Stimulated activated CD4-positive, alpha-beta T cell treated with anti-CD3 and anti-CD28 coated beads, TNF-alpha, amount 100 ng/mL, for 4 hours (primary cell): ENCODE measurements at places on chromosomes 6 and 20.

- DNase-seq = no peak
Observed at GRCh38 chr20:13131688-13132087, 89.4 kb upstream of the ISM1 start.

DNA sequence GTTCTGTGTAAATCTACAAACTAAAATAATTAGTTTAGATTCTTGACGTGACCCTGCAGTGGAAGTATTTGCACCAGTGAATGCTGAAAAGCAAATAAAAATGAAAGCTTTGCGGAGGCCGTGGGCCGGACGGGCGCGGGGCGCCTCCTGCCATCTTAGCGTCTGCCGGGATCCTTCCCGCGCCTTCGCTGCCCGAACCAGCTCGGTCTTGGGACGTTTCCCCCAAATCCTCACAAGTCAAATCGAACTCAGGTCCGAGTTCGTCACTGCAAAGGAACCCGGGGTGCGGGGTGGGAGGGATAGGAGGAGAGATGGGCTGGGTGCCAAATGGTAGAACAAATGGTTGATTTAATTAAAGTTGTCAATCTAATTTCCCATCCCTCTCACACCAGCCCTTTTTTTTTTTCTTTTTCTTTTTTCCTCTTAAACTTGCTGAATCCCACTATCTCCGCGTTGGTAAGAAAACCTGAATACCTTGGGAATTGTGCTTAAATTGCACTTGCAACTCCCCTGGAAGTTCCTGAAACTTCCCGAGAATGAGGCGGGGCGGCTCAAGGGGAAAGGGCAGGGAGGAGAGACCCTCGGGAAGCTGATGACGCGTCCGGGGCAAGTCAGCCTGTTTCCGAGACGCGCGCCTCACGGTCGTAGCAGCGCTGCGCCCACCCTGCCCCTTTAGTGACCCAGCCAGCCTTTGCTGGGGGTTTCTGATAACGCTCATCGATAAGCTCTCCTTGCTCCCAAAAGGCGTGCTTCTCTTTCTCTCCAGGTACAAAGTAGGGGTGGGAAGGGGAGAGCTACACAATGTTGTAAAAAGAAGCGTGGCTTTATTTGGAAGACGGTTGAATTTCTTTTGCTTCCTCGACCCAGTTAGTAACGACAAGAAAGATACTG, 1.8 kb downstream of the GJA1 start:
- DNase-seq = no peak

- DNase-seq = no peak
Observed at GRCh38 chr6:16183187-16183664, 54.3 kb downstream of the MYLIP start.

- DNase-seq = no peak
Observed at GRCh38 chr20:61683721-61684120, 382.0 kb downstream of the TAF4 start.

DNA sequence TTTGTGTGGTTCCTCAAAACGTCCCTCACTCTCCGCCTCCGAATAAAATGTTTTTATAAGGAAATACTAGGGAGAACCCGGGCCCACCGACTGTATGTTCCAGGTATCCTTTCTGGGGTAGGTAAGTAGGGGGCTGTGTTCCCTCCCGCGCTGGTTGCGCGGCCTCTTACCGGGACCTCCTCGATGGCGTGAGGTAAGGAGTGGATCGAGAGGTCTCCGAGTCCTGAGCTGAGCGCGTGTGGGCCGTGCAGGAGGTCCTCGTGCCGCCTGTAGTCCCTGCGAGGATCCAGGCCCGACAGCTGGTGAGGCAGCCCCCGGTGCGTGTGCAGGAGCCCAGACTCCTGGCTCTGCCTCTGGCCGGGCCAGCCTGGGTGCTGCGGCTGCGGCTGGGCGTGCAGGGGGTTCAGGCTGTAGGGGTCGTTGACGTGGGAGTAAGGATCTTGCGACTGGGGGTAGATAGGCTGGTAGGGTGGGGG, 5.1 kb downstream of the TFAP2A start:
- no peak for DNase-seq

GRCh38 chr6:161407115-161407514, 133.3 kb upstream of the AGPAT4 start:
- no peak for DNase-seq

DNA sequence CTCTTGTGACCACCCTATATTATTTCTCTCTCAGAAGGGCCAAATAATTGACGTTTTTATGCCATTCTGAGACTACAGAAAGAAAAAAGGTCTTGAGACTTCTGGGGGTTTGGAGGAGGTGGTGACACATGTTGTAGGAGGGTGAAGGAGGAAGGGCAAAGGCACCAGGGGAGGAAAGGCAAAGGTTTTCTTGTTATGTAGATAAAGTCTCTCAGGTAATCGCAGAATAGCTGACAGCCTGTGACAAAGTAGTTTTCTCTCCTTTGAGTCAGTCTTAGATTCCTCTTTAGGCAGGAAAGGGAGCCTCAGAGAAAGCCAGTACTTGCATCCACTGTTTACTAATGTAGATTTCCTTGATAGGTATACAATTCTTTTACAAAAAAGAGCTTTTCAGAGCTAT, 23.6 kb downstream of the OR2B2 start:
- no peak for DNase-seq

DNA sequence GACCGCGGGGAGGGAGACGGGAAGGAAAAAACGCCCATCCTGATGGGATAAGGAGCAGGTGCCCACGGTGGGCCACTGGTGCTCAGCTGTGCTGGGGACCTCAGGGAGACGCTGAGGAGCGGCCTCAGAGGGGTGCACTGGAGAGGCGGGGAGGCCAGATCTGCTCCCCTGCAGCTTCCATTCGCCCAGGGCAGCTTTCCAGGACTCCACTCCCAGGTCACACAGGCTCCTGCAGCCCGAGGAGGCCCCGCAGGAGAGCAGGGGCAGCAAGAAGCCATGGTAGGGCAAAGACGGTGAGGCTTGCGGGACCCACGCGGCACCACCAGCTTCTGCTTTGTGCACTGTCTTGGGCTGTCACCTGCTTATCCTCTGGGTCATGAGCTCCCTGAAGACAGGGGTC, 82.5 kb upstream of the SULF2 start:
- no peak for DNase-seq

DNA sequence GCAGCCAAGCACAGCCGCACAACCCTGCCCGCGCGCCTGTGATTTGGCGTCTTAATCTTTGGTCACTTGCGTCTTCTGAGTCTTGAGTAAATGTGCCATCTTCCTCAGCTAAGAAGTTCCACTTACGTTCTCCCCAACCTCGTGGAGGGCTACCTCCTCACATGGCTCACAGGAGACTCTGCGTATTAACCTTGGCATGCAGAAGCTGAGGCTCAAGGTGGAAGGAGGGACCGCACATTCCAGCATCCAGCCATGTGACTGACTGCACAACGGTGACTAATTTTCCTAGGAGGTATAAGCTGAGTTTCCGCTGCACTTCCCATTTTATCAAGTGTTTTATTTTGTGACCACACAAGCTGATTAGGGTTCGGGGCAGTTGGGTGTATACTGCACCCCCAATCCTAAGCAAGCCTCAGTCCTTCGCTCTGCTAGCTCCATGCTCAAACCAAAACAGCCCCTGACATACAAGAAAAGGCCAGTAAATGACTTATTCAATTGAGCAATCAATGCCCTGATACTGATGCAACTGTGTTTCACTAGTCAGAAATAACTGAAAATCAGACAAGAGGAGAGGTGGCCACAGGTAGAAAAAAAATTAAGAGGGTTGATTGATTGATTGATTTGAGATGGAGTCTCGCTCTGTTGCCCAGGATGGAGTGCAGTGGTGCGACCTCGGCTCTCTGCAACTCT, 7.0 kb downstream of the BEND3 start:
- no peak for DNase-seq
